ENCODE measurements at places on chromosomes 7 and 10.
A peak's percentile ranks its signal among the peaks of the same experiment; 100 is the strongest.

DNA sequence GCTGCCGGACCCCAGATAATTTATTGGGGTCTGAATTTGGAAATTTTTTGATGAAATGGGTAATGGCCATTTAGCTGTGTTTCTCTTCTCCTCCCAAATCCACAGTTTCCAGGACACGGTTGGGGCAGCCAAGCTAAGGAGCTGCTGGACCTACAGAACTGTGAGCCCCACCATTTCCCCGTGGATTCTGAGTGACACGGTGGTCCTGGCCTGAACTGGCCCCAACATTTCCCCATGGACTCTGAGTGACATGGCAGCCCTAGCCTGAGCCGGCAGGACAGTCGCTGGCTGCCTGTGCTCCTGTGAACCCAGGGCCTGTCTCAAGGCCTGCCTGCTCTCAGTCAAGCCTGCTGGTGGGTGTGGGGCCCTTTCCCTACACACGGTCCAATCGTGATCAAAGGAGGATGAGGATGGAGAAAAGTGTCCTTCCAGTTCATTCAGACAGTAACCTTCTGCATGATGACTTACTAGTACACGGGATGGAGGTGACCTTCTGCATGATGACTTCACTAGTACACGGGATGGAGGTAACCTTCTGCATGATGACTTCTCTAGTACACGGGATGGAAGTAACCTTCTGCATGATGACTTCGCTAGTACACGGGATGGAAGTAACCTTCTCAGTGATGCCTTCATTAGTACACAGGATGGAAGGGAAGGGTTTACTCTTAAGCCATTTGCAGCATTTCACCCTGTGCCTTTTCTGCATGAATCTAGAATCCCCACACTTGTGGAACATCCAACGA is 359.9 kb downstream of the GLRX3 start:
- no peak for DNase-seq

GRCh38 chr7:37942934-37943610 is 22.6 kb downstream of the EPDR1 start:
- no peak for DNase-seq

GRCh38 chr7:47293884-47294555 is 287.9 kb downstream of the TNS3 start:
- no peak for DNase-seq

DNA sequence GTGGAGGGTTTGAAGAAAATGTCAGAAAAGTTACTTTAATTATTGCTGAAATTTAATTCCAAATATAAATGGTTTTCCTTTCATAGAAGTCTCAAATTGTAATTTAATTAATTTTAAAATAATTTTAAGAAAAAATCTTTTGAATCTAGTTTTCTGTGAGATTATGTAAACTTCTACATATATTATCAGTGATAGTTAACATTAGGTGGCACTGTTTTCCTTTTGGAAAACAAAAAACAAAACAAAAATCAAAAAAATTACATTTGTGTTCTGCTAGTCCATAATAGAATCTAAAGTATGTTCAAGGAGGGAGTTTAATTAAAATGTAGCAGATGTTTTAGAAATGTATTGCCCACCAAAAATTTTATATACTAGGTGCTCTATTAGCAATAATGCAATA is 1456.7 kb downstream of the REEP3 start:
- no peak for DNase-seq

DNA sequence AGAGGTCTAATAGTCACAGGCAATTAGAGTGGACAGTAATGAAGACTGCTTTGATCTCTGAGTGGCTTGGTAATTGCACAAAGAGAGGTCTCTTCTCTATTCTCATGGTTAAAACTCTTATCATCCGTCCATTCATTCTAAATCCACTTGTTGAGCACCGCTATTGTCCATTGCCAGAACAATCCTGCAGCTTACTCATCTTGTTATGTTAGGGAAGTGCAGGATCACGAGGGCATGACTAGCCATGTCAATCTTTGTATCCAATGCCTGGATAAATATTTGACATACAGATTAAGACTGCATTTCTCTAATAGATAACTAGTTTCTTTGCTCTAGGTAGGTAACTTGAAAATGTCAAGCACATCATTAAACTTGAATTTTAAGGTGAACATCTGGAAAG is 14.9 kb downstream of the SFTPD start:
- no peak for DNase-seq

- DNase-seq = no peak
These were observed 870 bp downstream of the GNA12 start for GRCh38 chr7:2843191-2843685.

DNA sequence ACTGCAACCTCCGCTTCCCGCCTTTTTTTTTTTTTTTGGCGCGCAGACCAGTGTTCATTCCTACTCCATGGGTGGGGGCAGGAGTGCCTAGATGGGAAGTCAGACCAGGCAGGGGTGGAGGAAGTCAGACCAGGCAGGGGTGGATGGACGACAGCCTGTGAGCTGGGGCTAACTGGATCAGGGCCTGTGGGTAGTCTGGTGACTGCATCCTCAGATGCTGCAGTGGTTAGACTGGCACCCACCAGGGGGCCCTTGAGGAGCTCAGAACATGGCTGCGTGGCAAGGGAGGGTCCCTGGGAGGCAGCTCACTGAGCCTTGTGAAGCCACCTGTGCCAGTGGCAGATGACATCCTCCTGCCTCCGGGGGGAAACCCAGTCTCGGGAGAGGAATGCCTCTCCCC is 35.1 kb downstream of the RCC1L start:
- DNase-seq = peak; percentile 10

DNA sequence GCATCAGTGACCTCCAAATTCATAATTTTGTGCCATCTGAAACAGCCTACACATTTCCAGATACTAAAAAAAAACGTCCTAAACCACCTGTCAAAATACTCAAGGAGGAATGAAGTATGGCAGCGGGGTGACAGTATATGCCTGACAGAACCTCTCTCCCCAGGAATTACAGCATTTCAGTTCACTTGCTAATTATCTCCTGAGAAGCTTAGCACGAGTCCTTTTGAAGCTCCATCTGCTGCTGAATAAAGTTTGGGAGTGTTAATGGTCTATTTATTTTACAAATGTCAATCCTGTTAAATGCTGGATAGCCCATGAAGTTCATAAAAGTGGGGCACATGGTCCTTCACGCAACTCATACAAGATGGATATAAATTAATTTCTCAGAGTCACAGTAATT is 29.4 kb upstream of the ANLN start:
- no peak for DNase-seq

- no peak for DNase-seq
These were observed 33.5 kb upstream of the TTYH3 start for GRCh38 chr7:2598154-2598823.

DNA sequence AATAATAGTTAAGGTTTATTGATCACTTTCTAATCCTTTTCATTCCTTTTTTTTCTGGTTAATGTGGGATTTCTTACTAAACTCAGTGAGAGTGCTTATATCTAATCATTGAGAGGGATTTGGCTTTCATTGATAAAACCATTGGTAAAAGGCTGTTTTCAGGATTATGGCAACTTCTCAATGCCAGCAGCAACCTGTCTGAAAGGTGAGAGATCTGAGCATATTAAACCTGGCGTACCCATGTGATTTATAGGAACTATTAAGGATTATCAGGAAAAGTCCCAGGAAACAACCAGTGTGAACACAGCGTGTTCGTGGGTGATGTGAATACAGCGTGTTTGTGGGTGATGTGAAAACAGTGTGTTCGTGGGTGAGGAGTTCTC is 65.9 kb downstream of the PDIA4 start:
- DNase-seq = no peak

DNA sequence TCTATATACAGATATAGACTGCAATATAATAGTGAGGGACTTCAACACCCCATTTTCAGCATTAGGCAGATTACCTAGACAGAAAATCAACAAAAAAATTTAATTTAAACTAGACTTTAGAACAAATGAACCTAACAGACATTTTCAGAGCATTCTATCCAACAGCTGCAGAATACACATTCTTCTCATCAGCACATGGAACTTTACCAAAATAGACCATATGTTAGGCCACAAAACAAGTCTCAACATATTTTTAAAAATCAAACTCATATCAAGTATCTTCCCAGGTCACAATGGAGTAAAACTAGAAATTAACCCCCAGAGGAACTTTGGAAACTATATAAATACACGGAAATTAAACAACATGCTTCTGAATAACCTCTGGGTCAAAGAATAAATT is 169.6 kb downstream of the MTERF1 start:
- no peak for DNase-seq

GRCh38 chr7:66961096-66961495 is 34.3 kb downstream of the SBDS start:
- DNase-seq = no peak

DNA sequence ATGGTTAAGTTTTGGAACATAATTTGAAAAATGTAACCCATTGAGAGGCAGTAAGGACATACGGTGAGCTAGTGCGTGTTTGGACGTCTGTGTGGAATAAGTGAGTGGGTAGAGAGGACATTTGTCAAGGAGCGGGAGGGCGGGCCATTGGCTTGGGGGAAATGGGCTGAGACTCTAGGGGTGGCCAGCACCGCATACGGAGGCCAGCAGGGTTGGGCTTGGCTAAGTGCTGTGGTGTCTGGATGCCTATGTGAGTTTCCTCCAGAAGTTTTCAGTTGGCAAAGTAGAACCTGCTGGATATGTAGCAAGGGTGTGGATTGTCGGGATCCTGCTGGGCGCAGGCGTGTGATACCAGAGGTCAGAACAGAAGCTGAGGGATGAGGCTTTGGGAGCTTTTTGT is 103.0 kb downstream of the TCF7L2 start:
- no peak for DNase-seq

- no peak for DNase-seq
These were observed 119.4 kb downstream of the ST7 start for GRCh38 chr7:117072620-117073118.

DNA sequence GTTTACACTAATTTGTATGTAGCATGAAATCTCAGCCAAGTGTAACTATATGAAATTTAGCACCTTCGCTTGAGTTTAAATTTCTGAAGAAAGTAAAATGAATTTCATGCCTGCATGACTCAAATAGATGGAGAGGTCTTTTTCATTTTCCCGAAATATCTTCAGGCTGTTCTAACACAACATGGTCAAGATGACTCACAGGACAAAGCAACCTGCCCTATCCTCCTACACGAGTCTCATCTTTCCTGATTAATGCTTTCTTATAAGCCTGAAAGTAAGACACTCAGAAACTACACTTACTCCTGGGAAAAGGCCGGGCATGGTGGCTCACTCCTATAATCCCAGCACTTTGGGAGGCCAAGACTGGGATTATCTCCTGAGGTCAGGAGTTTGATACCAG is 41.2 kb downstream of the CH25H start:
- DNase-seq = peak; percentile 15

GRCh38 chr10:113069595-113069994 is 119.5 kb downstream of the TCF7L2 start:
- no peak for DNase-seq

Measured in ELR (cell line).